ENCODE measurements at places on chromosomes 5 and 9.
A peak's percentile ranks its signal among the peaks of the same experiment; 100 is the strongest.

GRCh38 chr9:114287763-114288192 lies 35.1 kb upstream of the ORM1 start:
- no peak for DNase-seq

- no peak for DNase-seq
Observed at GRCh38 chr5:73967347-73967746, 341.4 kb downstream of the ARHGEF28 start.

GRCh38 chr9:95496687-95497086 lies 20.1 kb downstream of the PTCH1 start:
- no peak for DNase-seq

DNA sequence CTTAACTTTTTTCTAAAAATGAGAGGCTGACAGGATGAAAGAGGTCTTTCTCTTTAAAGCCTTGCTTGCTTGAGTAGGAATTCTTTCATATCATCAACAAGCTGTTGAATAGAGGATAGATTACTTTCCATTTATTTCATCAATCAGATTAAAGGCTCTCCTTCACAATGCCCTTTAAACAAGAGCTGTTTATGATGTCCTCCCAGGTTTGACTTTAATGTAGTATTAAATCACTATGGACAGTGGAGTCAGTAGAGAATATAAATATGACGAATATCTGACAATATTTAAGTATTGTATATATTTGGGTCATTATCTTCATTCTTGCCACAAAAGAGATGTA lies 282.0 kb downstream of the ISL1 start:
- no peak for DNase-seq

GRCh38 chr5:14479143-14479696 lies 102.4 kb upstream of the OTULINL start:
- DNase-seq: no peak

- no peak for DNase-seq
Observed at GRCh38 chr5:5752844-5753243, 330.4 kb downstream of the ICE1 start.

GRCh38 chr5:173659423-173659822 lies 43.0 kb upstream of the BOD1 start:
- DNase-seq: no peak

DNA sequence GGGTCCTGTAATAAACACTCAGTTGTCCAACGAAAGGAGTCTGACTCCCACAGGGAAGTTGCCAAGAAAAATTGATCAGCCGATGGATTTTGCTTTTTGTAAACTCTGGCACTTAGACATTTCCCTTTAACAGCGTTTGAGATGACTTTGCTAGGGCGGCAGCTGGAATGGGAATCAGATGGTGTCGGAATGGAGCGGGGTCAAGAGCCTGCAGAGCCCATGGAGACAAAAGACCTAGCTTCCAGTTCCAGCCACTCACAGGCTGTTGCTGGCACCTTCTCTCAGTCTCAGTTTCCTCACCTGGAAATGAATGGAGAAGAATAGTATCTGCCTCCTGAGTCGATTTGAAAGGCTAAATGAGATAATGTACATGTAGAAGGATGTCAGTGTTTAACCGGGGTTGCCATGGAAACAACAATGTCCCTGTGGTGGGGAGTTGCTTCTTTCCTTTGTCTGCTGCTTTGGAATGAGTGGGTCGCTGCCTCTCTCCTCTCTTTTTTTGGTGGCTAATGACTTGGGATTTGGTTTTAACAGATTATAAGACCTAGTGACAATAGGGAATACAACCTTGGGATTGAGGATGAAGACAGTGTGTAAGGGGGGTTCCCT lies 137.4 kb downstream of the GAS1 start:
- no peak for DNase-seq

DNA sequence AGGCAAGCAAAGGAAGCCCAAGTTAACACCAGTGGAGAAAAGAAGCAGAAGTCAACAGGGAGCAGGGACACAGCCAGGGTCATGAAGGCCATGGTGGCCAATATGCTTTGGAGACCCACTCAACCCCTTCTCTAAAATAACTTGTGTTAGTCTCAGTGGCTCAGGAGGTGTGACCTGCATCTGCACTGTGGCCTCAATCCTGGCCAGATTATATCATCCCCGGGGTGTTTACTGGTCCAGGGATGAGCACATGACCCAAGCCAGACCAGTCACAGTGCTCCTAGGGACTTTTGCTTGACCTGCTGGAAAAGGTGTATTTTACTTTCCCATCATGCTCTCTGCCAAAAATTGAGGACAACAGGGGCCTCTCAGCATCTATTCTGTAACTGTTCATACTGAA lies 105.2 kb downstream of the DPYSL3 start:
- no peak for DNase-seq

DNA sequence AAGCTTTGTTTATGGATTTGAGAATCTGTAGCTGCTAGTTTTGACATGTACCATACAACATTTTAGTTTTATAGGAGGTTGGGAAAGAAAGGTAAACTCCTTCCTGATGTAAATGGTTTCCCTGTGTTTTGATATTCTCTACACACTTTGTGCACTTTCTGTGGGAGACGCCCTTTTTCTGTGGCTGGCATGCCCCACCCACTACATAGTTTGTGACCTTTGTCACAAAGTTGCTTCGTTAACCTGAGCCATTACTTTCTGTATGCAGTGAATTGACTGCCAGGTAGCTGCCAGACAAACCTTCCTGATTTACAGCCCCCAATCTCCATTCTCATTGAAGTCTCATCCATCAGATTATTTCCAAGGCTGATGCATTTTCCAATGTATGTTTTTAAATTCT lies 90.6 kb downstream of the NLN start:
- no peak for DNase-seq

GRCh38 chr5:155066886-155067595 lies 53.5 kb downstream of the KIF4B start:
- DNase-seq: no peak

- DNase-seq: peak; percentile 28
Observed at GRCh38 chr9:88927510-88927909, 63.8 kb upstream of the S1PR3 start.

GRCh38 chr5:102932781-102933180 lies 177.7 kb downstream of the PAM start:
- no peak for DNase-seq

- DNase-seq: no peak
Observed at GRCh38 chr9:18496256-18497000, 22.5 kb downstream of the ADAMTSL1 start.

DNA sequence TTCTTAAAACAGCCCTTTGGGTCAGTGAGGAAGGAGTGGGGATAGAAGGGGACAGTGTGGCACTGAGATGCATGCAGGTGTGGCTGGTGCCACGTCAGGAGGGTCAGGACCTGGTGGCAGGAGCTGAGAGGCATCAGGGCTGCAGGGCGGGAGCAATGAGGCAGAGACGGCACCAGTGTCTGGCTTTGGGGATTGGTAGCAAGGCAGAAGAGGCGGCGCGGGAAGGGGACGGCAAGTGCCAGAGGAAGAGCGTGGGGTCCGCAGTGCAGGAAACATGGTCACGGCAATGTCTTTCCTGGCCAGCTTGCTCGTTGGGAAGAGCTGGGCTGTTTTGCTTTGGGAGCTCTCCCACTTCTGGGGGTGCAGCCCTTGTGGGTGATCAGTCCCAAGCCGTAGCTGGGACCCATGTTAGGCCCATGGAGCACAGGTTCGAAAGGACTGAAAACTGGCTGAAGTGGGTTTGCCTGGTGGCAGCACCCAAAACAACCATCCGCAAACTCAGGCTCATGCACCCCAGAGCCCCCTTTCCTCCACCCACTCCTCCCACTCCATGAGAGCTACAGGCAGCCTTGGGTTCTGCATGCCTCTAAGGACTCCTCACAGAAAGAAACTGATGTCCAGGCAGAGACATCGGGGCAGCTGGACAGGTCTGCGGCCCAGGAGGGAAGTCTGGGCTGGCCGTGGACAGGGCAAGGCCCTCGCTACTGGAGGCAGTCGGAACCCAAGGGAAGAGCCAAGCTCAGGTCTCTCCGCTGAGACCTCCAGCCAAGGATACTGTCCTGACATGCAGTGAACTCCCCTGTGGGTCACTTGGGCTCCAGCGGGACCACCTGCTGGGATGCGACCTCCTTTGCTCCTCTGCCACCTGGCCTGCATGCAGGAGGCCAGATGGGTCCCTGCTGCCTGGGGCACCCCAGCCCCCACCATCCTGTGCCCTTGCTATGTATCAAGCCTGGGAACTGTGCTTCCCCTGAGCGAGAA lies 104.4 kb downstream of the ZNF354C start:
- no peak for DNase-seq

GRCh38 chr9:106478312-106478711 lies 384.7 kb upstream of the ZNF462 start:
- no peak for DNase-seq

DNA sequence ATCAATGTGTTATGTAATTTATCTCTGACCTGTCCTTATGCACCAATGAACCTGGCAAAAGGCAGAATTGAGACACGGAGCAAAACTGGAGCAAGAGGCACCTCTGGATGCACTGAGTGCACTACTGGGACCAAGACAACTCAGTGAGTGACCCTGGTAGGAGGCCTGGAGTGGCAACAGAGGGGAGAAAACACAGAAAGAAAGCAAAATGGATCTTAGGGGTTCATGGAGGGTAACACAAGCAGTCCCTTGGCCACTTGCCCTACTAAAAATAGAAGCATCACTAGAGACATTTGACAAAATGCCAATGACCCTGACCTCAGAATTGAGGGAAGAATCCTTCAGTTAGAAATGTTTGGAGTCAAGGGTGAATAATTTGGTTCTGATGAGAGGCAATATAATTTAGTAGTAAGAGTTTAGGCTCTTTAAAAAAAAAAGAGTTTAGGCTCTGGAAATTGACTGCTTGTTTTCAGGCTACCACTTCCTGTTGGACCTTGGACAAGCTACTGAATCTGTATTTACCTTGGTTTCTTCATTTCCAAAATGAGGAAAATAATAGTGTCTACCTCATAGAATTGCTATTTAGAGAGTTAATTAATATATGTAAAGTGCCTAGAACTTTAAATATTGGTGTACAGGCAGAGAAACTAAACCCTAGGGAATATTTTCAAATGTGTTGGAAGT lies 234.9 kb upstream of the TARS1 start:
- peak; percentile 21 for DNase-seq

DNA sequence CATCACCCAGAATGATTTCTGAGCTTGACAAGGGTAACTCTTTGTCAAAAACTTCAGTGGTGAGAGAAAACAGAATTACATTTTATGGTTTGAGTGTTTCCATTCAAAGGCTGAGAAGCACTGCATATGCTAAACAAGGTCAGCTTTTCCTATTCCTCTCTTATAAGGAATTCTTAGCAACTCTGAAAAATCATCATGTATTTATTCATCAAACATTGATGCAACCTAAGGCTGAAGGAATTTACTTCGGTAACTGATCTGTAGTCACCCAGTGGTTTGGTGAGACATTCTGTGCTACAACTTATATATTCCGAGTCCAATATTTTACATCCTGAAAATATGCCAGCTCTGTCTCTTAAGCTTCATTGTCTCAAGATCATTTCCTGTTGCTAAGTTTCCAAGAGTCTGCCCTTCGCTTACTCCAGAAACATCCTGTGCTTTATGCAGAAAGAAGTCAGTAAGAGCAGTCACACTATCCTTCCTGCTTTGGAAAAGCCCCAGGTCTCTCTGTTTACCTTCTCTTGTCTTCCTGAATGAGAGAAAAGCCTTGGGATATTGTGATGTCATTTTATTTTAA lies 176.6 kb upstream of the TBCA start:
- no peak for DNase-seq

GRCh38 chr9:71383308-71383940 lies 262.0 kb upstream of the TRPM3 start:
- DNase-seq: no peak

GRCh38 chr9:106941916-106942315 lies 79.0 kb downstream of the ZNF462 start:
- DNase-seq: no peak

DNA sequence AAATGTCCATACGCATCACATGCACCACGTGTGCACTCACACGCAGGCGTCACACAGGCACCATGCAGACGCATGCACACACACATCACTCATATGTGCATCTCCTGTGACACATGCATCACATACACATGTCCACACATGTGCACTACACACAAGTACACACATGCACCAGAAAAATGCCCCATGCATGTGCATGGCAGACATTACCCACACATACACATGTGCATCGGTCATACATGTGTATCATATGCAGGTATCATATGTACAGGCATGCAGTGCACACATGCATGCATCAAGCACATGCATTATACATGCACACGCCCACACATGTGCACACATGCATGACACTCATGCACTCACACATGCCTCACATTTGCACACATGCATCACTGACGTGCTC lies 26.1 kb downstream of the ADAMTS2 start:
- DNase-seq: no peak

GRCh38 chr9:125815568-125815967 lies 68.4 kb downstream of the PBX3 start:
- DNase-seq: no peak

DNA sequence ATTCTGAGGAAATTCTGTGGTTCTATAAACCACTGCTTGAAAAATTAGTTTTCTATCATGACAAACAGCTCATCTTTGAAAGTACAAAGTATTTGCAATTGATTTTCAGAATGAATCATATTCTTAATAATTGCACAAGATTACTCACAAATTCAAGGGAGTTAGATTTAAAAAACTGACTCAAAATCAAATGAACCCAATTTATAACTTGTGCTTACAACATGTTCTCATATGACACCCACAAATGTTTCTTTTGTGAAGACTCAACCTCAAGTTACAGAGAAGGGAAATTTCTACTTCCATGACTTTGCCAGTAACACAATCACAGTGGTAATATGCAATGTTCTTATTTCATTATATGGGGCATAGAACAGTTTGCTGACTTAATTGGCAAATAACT lies 272.0 kb upstream of the ACTBL2 start:
- no peak for DNase-seq

DNA sequence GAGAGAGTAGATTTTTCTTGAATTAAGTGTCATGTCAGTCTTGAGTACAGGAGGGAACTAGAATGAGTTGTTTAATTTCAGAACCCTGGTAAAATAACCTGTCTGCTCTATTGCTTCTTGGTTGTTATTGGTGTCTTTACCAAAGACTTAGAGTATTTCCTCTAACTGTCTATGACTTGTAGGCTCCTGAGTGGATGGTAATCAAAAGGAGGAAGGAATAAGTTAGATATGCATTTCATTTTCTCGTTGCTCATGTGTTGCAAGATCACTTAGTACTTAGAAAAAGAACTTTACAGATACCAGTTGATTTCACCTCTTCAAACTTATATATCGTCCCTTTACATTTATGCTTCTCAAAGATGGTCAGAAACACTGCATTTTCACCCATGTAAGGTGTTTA lies 31.1 kb downstream of the UHRF2 start:
- peak; percentile 56 for DNase-seq

GRCh38 chr9:132154863-132155567 lies 6.8 kb upstream of the NTNG2 start:
- DNase-seq: no peak

GRCh38 chr9:1429297-1429696 lies 379.1 kb downstream of the DMRT2 start:
- no peak for DNase-seq

- no peak for DNase-seq
Observed at GRCh38 chr9:37141015-37141414, 20.6 kb downstream of the ZCCHC7 start.

GRCh38 chr9:93596399-93596798 lies 20.0 kb downstream of the PHF2 start:
- DNase-seq: no peak

- no peak for DNase-seq
Observed at GRCh38 chr5:179417016-179417415, 71.8 kb upstream of the ADAMTS2 start.
